ENCODE measurements at places on chromosomes 7 and 10.
A peak's percentile ranks its signal among the peaks of the same experiment; 100 is the strongest.

- no peak for DNase-seq
Measured at GRCh38 chr10:98901441-98902110, 334.1 kb downstream of the HPSE2 start.

DNA sequence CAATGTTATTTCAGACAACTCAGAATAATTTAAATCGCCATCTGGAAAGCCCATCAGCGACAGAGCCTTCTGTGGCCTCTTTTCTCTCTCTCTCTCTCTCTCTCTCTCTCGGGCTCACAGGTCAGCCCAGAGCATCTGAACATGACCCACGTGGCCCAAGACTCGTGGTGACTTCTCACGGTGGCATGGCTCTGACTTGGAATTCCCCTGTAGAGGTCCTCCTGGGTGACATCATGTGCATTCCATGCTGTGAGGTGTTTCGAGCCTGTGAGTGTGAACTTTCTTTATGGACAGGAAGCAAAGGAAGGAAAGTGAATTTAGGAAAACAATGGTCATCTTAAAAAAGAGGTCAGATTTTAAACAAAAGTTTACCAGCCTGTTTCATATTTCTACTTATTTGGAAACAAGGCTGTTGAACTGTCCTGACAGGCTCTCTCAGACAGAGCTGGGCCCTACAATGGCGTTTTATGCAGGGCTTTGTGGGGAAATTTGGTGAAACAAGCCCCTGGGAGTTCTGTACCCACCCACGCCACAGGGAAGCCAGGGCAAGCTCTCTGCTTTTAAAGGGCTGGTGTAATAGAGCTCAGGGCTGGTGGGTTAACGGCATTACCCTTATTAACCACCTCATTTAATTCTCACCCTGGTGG is 359.7 kb upstream of the ZNF32 start:
- no peak for DNase-seq

DNA sequence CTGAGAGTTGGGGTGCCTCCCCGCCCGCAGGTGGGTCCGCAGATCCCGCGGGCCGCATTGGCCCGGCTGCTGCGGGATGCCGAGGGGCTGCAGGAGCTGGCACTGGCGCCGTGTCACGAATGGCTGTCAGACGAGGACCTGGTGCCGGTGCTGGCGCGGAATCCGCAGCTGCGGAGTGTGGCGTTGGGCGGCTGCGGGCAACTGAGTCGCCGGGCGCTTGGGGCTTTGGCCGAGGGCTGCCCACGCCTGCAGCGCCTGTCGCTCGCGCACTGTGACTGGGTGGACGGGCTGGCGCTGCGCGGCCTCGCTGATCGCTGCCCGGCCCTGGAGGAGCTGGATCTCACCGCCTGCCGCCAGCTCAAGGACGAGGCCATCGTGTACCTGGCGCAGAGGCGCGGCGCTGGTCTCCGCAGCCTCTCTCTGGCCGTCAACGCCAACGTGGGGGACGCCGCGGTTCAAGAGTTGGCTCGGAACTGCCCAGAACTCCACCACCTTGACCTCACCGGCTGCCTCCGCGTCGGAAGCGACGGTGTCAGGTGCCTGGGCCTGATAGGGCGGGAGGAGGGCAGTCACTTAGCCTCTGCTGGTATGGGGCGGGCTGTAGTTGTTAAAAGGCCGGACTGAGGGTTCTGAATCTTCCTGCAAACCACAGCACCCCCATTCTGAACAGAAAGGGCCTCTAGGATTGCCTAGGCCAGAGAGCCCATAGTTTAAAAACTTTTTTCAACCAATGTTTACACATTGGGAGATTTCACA is 1.3 kb downstream of the FBXL15 start:
- peak; percentile 59 for DNase-seq

GRCh38 chr10:37712489-37713131 is 144.8 kb downstream of the ZNF248 start:
- no peak for DNase-seq

DNA sequence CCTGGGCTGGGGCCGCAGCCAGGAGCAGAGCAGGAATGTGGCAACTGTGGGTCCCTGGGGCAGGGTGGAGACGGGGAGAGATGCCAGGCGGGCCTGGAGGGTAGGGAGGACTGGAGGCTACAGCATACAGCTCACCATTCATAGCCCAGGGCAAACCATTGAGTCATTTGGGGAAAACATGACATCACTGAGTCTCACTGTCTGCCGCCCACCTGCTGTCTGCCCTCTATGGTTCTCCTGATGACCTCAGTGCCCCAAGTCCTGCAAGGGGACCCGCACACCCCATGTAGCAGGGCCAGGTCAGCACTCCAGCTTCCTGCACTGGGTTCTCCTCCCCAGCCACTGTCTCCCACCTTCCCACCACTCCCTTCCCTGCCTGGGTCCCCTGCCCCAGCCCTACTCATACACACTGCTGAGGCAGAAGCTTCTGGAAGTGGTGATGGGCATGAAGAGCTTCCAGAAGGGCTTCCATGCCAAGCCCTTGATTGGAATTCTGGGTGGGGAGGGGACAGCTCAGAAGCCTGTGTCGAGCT is 10.4 kb downstream of the CHST3 start:
- DNase-seq = peak; percentile 23

DNA sequence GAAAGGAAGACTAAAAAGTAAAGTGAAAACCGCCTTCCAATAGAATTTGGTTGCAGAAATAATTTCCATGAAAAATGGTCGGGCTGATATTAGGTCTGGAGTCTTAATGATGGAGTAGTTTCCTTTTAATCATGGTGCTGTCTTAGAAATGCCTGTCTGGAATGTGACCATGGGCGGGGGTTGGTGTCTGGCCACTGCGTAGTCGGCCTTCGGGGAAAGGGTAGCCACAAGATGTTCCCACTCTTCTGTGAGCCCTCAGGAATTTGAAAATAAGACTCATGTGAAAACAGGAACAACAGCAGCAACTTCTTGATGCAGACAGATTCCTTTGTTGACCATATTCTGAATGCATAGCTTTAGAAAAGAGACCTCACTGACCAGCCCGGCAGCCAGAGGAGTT is 176.8 kb downstream of the KIAA1217 start:
- DNase-seq = no peak

DNA sequence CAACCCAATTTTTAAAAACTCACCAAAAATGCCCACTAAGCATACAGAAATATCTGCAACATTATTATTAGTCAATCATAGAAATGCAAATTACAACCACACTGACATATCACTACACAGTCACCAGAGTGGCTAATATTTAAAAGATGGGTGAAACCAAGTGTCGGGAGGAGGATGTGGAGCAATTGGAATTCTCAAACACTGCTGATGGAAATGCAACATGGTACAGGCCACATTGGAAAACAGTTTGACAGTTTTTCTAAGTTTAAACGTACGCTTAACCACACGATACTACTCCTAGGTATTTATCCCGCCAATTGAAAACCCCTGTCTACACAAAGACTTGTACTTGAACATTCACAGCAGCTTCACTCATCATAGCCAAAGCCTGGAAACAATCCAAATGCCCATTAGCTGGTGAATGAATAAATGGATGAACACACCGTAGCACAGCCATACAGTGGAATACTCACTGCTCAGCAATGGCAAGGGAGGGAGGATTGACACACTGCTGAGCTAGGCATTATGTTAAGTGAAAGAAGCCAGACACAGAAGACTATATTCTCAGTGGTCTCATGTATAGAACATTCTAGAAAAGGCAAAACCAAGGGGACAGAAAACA is 16.3 kb downstream of the GCK start:
- DNase-seq = no peak

Data from NB4 (cell line).